Calu3 (cell line): ENCODE measurements at places on chromosomes 4 and X. TPM values are rescaled to one million over a fixed set of nuclear protein-coding genes. Genes with fewer than 3 reads are reported as not detected.

DNA sequence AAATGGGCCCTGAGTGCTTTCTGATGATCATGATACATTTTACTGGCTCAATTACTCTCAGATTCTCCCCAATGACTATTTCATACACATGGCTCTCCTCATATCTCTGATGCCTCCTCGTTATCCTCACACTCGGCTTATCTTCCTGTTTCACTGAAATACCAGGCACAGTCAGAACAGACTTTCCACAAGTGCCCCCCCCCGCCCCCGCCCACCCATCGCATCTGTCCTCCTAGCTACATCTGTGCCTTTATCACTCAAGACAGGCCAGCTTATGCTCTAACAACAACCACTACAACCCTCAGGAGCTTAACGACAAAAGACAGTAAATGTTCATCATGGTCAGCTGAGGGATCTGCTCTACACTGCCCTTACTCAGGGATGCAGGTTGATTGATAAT is 610.6 kb upstream of the DIPK2B start:
- no peak for DNase-seq
- no peaks in the 10 kb centered on the region for H3K27me3 ChIP-seq
- H3K4me1 ChIP-seq = peaks cover 71% of the 10 kb centered on the region
- peak overlapping the region; percentile 86 for H3K27ac ChIP-seq

- H3K36me3 ChIP-seq = peaks cover 6% of the 10 kb centered on the region
- H3K27ac ChIP-seq = peak overlapping the region; percentile 81
- H3K27me3 ChIP-seq = no peaks in the 10 kb centered on the region
- H3K4me3 ChIP-seq = no peak overlapping the region
- peak; percentile 16 for DNase-seq
Observed at GRCh38 chrX:15882704-15883539, 28.3 kb upstream of the AP1S2 start.

DNA sequence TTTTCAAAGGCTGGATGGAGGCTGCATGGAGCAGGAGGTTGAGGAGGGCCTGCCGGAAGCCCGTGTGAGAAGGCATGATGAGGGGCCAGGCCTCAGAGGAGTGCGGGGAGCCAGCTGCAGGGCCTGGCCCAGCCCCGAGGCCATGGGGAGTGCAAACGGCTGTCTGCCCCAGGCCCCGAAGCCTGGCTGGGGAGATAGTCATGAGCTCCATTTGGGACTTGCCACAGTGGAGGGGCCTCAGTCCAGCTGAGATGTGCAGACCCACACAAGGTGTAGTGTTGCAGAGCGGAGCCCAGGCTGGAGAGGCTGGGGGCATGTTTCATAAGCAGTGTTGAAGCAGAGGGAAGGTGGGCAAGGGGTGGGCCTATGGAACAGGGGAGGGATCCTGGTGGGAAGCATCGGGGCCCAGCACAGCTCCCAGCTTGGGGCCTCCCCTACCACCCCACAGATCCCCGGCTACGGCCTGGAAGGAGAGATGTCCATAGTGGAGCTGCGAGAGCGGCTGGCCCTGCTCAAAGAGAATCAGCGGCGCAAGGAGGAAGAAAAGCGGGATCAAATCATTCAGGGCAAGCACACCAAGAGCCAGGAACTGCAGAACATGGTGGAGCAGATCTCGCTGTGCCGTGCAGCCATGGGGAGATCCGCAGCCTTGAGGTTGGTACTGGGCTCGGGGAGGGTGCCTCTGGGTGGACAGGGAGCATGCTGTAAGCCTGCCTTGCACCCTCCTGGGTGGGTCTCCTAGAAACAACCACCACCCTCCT is 9.1 kb upstream of the RNF4 start:
- no peak overlapping the region for H3K27ac ChIP-seq
- peaks cover 61% of the 10 kb centered on the region for H3K27me3 ChIP-seq
- no peak overlapping the region for H3K4me3 ChIP-seq

- H3K27ac ChIP-seq = no peak overlapping the region
- no peak overlapping the region for H3K4me3 ChIP-seq
- H3K36me3 ChIP-seq = no peaks in the 10 kb centered on the region
- no peaks in the 10 kb centered on the region for H3K4me1 ChIP-seq
Observed at GRCh38 chrX:42538405-42538804, 239.6 kb downstream of the PPP1R2C start.

GRCh38 chr4:138500869-138501268 is 258.7 kb upstream of the SLC7A11 start:
- H3K4me3 ChIP-seq = no peak overlapping the region
- DNase-seq = no peak
- no peaks in the 10 kb centered on the region for H3K36me3 ChIP-seq

DNA sequence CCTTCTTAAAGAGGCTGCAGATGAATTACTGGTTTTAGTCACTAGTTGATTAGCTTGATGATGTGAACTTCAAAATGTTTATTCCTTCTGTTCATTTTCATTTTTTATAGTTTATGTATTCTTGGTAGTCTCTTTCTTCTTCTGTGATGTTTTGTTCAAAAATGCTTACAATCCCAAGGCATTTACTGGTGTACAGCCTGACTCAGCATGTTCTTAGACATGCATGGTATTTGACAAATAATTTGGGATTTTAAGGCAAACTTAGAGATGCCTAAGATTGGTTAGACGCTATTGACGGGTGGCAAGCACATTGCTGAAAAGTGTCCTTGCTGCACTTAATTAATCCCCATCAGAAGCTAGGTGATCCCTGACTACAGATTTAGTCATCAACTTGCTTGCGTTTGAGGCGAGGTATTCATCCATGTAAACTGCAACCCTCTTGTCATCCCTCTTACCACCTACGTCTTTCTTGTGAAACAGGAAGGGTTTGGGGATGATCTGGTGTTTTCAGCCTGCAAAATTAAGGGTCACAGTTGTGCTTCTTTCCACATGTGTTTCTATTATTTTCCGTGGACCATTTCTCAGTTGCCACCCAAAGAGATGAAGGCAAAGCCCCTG is 331.8 kb downstream of the DKK2 start:
- no peaks in the 10 kb centered on the region for H3K27me3 ChIP-seq
- H3K4me3 ChIP-seq = no peak overlapping the region
- H3K36me3 ChIP-seq = no peaks in the 10 kb centered on the region
- peaks cover 13% of the 10 kb centered on the region for H3K4me1 ChIP-seq

GRCh38 chrX:9401051-9401450 is 63.8 kb upstream of the TBL1X start:
- no peaks in the 10 kb centered on the region for H3K27me3 ChIP-seq
- H3K27ac ChIP-seq = no peak overlapping the region
- H3K36me3 ChIP-seq = peaks cover 5% of the 10 kb centered on the region
- H3K4me3 ChIP-seq = no peak overlapping the region
- H3K4me1 ChIP-seq = peaks cover 10% of the 10 kb centered on the region
- no peak for DNase-seq

GRCh38 chr4:13940921-13941320 is 313.4 kb upstream of the BOD1L1 start:
- H3K36me3 ChIP-seq = no peaks in the 10 kb centered on the region
- DNase-seq = no peak
- no peaks in the 10 kb centered on the region for H3K27me3 ChIP-seq
- H3K4me3 ChIP-seq = no peak overlapping the region
- no peaks in the 10 kb centered on the region for H3K4me1 ChIP-seq

DNA sequence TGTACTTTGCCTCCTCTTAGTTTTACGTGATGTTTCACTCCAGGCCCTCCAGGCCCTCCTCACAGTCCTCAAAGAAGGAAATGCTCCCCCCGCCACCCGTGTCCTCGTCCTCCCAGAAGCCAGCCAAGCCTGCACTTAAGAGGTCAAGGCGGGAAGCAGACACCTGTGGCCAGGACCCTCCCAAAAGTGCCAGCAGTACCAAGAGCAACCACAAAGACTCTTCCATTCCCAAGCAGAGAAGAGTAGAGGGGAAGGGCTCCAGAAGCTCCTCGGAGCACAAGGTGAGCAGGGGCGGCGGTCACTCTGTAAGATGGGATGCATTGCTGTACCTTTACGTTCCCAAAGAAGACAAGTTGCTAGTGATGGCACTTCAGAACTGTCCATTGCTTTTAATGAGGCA is 94.4 kb downstream of the KLHL8 start:
- H3K4me3 ChIP-seq = no peak overlapping the region
- no peaks in the 10 kb centered on the region for H3K27me3 ChIP-seq
- no peak overlapping the region for H3K27ac ChIP-seq
- DNase-seq = no peak
- H3K36me3 ChIP-seq = peaks cover 17% of the 10 kb centered on the region

- no peaks in the 10 kb centered on the region for H3K27me3 ChIP-seq
- no peak for DNase-seq
- H3K36me3 ChIP-seq = no peaks in the 10 kb centered on the region
- H3K4me1 ChIP-seq = no peaks in the 10 kb centered on the region
- H3K27ac ChIP-seq = no peak overlapping the region
Observed at GRCh38 chrX:10341309-10341708, 184.5 kb downstream of the CLCN4 start.

- peaks cover 16% of the 10 kb centered on the region for H3K36me3 ChIP-seq
- H3K27me3 ChIP-seq = no peaks in the 10 kb centered on the region
- peak; percentile 2 for DNase-seq
- no peak overlapping the region for H3K4me3 ChIP-seq
- H3K27ac ChIP-seq = peak overlapping the region; percentile 33
Observed at GRCh38 chr4:119725011-119725410, 96.4 kb upstream of the PDE5A start.

- H3K4me3 ChIP-seq = no peak overlapping the region
- H3K27me3 ChIP-seq = no peaks in the 10 kb centered on the region
- H3K4me1 ChIP-seq = no peaks in the 10 kb centered on the region
Observed at GRCh38 chr4:56575820-56576429, 70.3 kb downstream of the ARL9 start.

DNA sequence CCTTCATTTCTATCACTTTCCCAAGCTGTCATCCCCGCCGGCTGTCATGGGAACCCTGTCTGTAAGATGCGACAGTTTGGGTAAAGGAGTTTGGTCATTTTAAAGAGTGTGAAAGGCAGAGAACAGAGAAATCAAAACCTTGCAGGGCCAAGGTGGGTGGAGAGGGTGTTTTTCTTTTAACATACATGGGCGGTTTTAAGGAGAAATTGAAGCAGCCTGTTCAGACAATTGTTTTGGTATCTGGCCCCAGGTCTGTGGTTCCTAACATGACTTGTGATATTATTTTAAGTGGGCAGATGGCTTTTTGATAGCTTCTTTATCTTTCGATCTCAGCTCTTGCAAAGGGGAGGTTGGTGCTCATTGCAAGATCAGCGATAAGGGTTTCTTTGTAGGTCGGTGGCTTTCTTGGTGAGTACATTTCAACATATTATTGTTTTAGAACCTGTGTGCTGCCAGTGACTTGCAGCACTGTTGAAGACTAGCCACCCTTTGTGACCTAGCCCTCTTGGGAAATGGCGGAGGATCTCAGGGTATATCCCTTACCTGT is 3.7 kb downstream of the PPP1R3F start:
- H3K27me3 ChIP-seq = no peaks in the 10 kb centered on the region
- no peak for DNase-seq
- peaks cover 49% of the 10 kb centered on the region for H3K36me3 ChIP-seq
- peaks cover 20% of the 10 kb centered on the region for H3K4me1 ChIP-seq

- DNase-seq = no peak
- H3K27me3 ChIP-seq = peaks cover 2% of the 10 kb centered on the region
- no peak overlapping the region for H3K27ac ChIP-seq
- no peaks in the 10 kb centered on the region for H3K36me3 ChIP-seq
- no peak overlapping the region for H3K4me3 ChIP-seq
- H3K4me1 ChIP-seq = no peaks in the 10 kb centered on the region
Observed at GRCh38 chrX:24426340-24426913, 38.7 kb upstream of the PDK3 start.

DNA sequence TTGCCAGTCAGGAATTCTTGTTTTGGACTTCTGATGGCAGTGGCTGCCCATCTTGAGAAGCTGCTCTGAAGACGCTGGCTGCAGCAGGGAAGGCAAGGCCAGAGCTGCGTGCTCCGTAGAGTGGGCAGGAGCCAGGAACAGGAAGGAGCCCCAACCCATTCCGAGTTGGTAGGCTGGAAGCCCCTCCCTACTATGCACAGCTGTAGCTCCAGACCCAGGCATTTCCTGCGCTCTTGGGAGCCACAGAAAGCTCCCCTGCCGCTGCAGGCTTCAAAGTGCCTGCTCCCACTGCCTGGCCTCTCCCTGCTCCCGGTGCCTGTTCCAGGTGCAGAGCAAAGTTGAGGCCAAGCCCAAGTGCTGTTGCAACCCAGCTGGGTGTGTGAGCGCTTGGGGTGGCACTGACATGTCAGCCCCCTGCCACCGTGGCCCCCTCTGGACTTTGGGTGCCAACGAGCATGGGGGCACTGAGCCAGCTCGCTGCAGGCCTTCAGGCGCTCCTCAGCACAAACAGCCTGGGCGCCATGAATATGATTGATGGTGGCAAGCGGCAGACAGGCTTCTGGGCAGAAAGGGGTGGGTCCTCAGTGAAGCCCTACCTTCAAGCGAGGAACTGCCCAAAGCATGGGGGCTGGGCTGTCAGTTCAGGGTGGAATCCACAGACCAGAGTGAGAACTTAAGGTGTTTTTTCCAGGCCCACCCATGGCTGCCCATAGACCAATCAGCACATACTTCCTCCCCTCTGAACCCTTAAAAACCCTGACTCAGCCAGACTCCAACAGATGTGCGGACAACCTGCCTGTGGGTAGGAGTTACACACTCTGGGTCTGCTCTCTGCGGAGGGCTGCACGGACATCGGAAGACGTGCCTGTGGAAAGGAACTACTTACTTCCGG is 677.2 kb upstream of the INTU start:
- no peaks in the 10 kb centered on the region for H3K27me3 ChIP-seq
- H3K4me3 ChIP-seq = no peak overlapping the region
- no peak overlapping the region for H3K27ac ChIP-seq
- H3K36me3 ChIP-seq = no peaks in the 10 kb centered on the region
- DNase-seq = no peak

- no peak for DNase-seq
- no peaks in the 10 kb centered on the region for H3K4me1 ChIP-seq
- no peaks in the 10 kb centered on the region for H3K36me3 ChIP-seq
- no peaks in the 10 kb centered on the region for H3K27me3 ChIP-seq
Observed at GRCh38 chrX:24536551-24536950, 71.5 kb downstream of the PDK3 start.

GRCh38 chr4:1265351-1265750 is 16.4 kb upstream of the CTBP1 start:
- H3K4me1 ChIP-seq = no peaks in the 10 kb centered on the region
- H3K27me3 ChIP-seq = no peaks in the 10 kb centered on the region
- no peak overlapping the region for H3K27ac ChIP-seq
- no peak overlapping the region for H3K4me3 ChIP-seq
- no peaks in the 10 kb centered on the region for H3K36me3 ChIP-seq

GRCh38 chr4:41140410-41140809 is 73.9 kb downstream of the APBB2 start:
- H3K27ac ChIP-seq = no peak overlapping the region
- H3K27me3 ChIP-seq = no peaks in the 10 kb centered on the region
- H3K4me3 ChIP-seq = no peak overlapping the region
- no peak for DNase-seq
- no peaks in the 10 kb centered on the region for H3K36me3 ChIP-seq

Gene MAOA
- 1.8 and 3.3 TPM in 2 replicates for total RNA-seq

Gene GC
- total RNA-seq = 0.90 and 2.5 TPM in 2 replicates

Gene IL9R
- not detected in 2 replicates for total RNA-seq
